Keratinocyte (primary cell): ENCODE measurements at places on chromosomes 4 and X. TPM values are rescaled to one million over a fixed set of nuclear protein-coding genes. Genes with fewer than 3 reads are reported as not detected.
A peak's percentile ranks its signal among the peaks of the same experiment; 100 is the strongest.

Gene PRR32
- not detected in 3 replicates for polyA plus RNA-seq

DNA sequence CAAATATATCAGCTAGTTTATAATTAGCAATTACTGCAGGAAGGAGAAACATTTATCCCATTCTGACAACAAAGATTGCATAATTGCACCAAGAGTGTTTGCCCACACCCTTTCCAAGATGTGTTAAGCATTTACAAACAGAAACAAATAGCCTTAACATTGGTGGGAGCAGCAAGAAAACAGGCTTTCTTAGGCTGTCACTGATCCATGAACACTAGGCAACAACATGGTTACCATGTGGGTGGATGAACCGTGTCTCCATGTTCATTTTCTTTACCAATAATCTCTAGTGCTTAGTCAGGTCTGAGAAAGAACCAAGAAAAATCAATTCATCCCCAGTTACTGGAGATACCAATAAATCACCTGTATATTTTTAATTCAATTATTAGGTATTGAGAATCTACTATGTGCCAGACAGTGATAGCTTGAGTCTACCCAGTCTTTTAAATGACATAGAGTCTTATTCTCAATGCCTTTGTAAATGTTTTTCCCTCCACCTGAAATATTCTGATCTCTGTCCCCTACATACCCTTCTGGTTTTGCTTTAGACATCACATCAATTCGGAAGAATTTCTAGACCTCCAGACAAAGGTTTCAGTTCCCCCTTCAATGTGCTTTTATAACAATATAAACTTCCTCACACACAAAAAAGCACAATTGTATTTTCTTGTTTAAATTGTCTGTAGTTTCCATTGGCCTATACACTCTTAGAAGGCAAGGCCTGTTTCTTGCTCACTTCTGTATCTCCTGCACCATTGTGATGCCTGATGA lies 286.6 kb downstream of the PPP1R2C start:
- H3K4me3 ChIP-seq, result no peak overlapping the region
- no peaks in the 10 kb centered on the region for H3K36me3 ChIP-seq
- no peaks in the 10 kb centered on the region for H3K27me3 ChIP-seq

DNA sequence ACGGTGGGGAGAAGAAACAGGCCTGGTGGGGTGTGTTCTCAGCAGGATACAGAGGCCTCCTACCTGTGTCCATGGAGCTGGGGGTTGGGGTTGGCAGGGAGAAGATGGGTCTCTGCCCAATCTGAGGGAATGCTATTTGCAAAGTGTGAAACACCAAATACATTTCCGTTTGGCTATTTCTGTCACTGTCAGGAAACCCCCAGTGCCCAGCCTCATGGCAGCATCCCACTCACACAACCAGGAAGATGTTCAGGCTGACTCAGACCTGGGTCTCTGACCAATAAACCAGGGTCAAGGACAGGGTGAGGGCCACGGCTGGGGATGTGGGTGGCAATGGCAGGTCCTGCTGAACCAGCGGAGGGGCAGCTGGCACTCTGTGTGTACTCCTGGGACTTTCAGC lies 41.3 kb downstream of the BCOR start:
- H3K4me3 ChIP-seq, result no peak overlapping the region
- no peak overlapping the region for H3K27ac ChIP-seq
- H3K36me3 ChIP-seq, result peaks cover 4% of the 10 kb centered on the region
- no peak for DNase-seq
- peaks cover under 1% of the 10 kb centered on the region for H3K4me1 ChIP-seq

Gene PLAC1
- 8.5 to 13.7 TPM (median 9.7 TPM) in 3 replicates for polyA plus RNA-seq

- no peak overlapping the region for H3K27ac ChIP-seq
- peaks cover 8% of the 10 kb centered on the region for H3K4me1 ChIP-seq
- no peak overlapping the region for H3K4me3 ChIP-seq
- H3K36me3 ChIP-seq, result no peaks in the 10 kb centered on the region
- no peaks in the 10 kb centered on the region for H3K27me3 ChIP-seq
- DNase-seq, result no peak
Measured at GRCh38 chrX:153685751-153686696, 1.7 kb upstream of the SLC6A8 start.

DNA sequence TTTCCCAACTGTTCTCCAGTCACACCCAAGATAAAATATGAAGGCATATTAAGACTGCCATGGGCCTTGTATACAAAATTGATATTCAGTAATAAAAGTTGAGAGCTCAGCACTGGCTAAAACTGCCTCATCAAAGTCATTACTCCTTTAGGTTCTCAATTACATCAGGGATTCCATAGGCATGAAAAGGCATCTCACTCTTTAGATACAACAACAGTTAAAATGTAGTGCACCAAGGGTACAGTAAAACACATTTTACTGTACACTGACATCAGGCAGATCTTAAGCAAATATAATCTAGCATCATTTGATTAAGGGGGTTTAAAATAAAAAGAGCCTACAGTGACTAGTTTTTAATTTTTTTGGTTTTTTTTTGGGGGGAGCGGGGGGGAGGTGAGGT lies 107.7 kb downstream of the PPP3CA start:
- no peak overlapping the region for H3K4me3 ChIP-seq
- peak overlapping the region; percentile 41 for H3K27ac ChIP-seq
- H3K4me1 ChIP-seq, result peaks cover 17% of the 10 kb centered on the region
- H3K36me3 ChIP-seq, result no peaks in the 10 kb centered on the region
- H3K27me3 ChIP-seq, result no peaks in the 10 kb centered on the region

- H3K27me3 ChIP-seq, result peaks cover 17% of the 10 kb centered on the region
- peak overlapping the region; percentile 83 for H3K4me3 ChIP-seq
- H3K36me3 ChIP-seq, result no peaks in the 10 kb centered on the region
- peaks cover 16% of the 10 kb centered on the region for H3K4me1 ChIP-seq
Measured at GRCh38 chr4:148445860-148446330, 3.7 kb upstream of the NR3C2 start.

Gene LRIT3
- 0.05 to 0.12 TPM (median 0.09 TPM) in 3 replicates for polyA plus RNA-seq

GRCh38 chr4:73816814-73817213 lies 19.7 kb upstream of the CXCL6 start:
- peak overlapping the region; percentile 50 for H3K27ac ChIP-seq
- H3K36me3 ChIP-seq, result no peaks in the 10 kb centered on the region
- no peak for DNase-seq
- H3K27me3 ChIP-seq, result no peaks in the 10 kb centered on the region
